ENCODE measurements at places on chromosomes 4 and X.

DNA sequence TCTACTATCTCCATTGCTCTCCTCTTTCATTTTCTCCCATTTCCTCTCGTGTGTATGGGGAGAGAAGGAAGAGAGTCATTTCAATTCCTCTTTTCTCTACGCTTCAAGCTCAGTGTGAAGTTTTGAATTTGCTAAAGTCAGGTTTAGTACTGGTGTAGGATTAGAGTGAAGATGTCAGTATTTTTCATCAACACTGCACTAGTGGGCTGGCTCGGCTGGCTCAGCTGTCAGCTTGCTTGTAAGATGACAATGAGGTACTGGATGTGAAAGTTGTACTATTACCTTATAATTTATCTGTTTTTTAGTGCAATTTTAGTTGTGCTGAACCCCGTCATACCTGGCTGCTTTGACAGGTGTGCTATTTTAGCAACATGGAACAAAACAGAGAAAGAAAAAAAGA, 2.1 kb upstream of the SH2D1A start:
- no peak for DNase-seq

DNA sequence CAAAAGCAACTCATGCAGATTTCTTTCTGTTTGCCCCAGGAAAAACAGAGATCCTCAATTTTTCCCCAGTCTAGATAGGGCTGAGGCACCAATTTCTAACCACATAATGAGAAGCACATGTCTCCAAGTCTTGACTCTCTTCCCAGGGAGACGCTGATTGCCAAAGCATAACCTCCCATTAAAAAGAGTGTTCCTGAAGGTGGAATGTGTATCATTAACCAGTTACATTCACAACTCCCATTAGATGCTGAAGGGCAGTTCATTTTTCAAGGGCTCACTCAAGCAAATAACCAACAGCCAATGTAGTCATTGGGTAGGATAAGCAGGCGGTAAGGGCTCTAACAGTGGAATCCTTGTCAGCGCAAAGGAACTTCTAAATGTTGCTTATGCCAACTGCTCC, 27.5 kb downstream of the TMEM47 start:
- peak; percentile 68 for DNase-seq

DNA sequence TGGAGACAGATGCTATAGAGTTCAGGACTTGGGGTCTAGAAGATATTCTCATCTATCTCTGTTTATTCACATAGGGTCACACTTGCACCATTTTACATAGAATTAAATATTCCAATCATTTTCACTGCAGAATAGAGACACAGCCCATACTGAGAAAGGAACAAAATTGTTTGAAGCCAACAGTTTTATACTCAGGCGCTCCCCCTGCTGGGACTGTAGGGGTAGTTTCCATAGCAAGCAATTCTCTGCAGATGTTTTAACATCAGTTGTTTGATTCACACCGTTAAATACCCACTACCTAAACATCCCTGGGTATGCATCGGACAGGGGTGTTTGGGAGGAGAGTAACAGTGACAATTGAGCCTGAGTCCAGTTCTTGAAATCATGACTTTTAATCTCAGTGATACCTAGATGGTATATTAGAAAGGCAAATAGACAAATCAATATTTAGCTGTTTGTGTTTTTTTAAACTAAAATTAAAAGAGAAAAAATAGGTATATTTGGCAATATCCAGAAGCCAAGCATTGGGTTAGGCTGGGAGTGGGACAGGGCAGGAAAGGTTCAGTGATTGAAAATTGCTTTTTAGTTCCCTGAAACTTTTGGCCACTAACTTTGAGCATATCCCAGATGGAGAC, 33.8 kb downstream of the LONRF3 start:
- peak; percentile 13 for DNase-seq

DNA sequence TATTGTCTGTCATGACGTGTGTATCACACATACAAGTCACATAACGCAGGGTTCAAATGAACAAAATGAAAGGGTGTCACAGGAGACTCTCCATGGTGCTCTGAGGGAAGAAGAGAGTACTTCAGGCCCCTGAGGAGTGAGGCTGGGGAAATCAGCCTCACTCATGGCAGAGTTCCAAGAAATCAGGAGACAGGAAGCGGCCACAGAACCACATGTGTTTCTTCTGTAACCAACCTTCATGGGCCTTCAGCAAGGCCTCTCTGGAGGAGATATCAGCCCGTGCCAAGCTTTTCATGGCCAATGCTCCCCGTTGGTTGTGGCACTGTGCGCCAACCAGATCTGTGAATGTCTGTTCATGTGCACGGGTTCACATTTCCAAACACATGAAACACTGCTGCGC, 76.0 kb downstream of the NAT8L start:
- DNase-seq, result peak; percentile 62

DNA sequence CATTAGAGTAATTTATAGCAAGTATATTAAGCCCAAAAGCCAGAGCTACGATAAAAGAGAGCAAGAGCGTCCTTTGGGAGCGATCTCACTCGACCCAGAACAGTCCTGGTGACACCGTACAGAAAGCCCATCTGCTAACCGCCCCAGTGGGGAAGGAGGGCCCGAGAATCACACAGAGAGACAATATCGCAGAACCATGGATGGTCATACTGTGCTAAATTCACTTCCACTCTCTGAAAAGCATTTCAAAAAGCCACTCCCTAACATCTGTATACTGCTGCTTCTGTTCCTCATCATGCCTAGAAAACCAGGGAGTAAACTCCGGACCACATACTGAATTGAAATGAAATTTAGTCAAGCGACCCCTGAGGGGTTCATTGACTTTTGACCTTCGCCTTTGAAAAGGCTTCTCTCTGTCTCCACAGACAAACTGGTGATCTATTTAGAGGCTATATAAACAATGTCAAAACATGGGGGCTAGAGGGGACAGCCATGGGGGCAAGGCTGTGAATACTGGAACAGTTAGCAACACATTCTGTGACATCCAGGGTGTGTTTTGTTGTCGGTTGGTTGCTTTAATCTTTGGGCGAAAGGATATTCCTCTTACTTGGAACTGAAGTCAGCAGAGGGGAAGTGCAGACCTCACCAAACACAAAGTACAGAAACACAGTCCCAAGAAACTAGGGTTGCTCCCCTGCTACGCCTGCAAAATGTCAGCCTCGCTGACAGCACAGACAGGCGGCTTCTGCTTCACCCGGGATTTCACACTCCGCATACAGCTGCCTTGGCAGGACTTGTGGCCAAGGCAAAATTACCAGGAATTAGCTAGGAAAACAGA, 129.0 kb upstream of the RASGEF1B start:
- DNase-seq, result peak; percentile 20

- no peak for DNase-seq
These were observed 120.5 kb downstream of the AFF1 start for GRCh38 chr4:87055311-87055710.

DNA sequence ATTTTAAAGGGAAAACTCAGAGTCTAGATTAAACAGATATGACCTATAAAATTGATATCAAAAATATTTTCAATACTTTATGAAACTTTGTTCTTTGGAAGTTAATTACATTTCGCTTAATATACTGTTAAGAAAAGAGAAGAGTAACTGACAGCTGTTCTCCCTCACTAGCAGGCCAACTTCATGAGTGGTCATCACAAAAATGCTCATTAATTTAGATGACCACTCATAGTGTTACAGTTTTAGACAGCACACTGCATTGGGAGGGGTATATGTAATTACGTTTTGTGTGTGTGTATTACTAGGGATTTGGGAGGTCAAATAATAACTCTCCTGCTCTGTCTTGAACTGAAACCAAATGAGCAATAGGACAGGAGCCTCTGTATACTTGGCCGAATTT, 80.2 kb upstream of the EDNRA start:
- DNase-seq, result no peak

Measured in fibroblast of skin of abdomen (primary cell).